Natural killer cell (primary cell): ENCODE measurements at places on chromosomes 13 and 19. TPM values are rescaled to one million over a fixed set of nuclear protein-coding genes. Genes with fewer than 3 reads are reported as not detected.

Gene PNMA8C
- total RNA-seq: 1.2 TPM

Gene HSH2D
- 278 TPM for total RNA-seq

Gene F2RL3
- 0.28 TPM for total RNA-seq

Gene TRPM4
- not detected for total RNA-seq

Gene SEMA6B
- total RNA-seq: 5.4 TPM

GRCh38 chr19:378706-379105 lies 30.2 kb downstream of the C2CD4C start:
- H3K27ac ChIP-seq: no peak overlapping the region
- peaks cover 8% of the 10 kb centered on the region for H3K27me3 ChIP-seq
- H3K4me3 ChIP-seq: no peak overlapping the region

DNA sequence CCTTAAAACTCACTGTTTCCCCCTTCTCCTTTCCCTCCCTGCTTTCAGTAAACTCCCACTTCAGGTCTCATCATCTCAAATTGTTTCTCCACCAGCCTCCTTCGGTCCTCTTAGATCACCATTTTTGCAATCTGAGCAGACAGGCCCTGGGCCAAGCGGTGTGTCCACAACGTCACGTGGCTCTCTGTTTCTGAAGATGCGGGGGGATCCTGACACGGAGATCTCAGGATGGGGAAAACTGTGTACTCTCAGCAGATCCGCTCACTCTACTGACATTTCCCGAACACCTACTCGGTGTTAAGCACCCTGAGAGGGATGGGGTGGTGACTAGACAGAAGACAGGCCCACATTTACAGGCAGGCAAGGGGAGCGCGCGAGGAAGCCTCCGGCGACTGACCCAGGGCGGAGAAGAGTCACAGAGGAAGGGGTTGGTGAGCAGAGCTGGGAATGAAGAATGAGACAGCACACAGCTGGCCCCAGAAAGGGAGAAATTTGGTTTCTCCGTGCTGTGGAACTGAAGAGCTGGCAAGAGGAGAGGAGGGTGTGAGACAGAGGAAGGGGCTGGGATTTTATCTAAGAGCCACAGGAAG lies 38.8 kb downstream of the SERP2 start:
- no peak for DNase-seq
- H3K27me3 ChIP-seq: no peaks in the 10 kb centered on the region
- H3K4me1 ChIP-seq: no peaks in the 10 kb centered on the region
- H3K36me3 ChIP-seq: no peaks in the 10 kb centered on the region
- H3K27ac ChIP-seq: no peak overlapping the region

DNA sequence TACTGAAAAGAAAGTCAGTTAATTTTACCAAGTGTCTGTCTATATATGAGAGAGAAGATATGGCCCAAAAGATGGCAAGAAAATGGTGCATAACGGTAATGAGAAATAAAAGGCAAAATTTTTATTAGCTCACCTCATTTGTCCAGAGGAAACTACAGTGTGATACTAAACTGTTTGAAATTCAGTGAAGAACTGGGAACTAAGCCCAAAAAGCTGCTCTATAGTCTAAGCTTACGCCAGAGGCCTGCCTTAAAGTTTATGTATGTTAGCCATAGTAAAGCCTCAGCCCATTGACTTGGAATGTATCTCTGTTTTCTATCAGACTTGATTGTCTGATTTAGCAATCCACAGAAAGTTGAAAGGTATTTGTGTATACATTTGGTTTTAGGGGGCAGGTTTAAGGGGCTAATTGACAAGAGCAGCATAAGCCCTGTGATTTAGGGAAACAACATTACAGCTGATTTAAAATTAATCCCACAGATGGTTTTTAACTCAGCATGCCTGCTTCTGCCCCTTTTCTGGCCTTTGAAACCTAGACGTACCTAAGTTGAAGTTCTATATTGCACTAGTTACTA lies 91.0 kb upstream of the MAB21L1 start:
- H3K27ac ChIP-seq: no peak overlapping the region
- DNase-seq: no peak
- no peaks in the 10 kb centered on the region for H3K36me3 ChIP-seq
- H3K4me1 ChIP-seq: peaks cover 6% of the 10 kb centered on the region

DNA sequence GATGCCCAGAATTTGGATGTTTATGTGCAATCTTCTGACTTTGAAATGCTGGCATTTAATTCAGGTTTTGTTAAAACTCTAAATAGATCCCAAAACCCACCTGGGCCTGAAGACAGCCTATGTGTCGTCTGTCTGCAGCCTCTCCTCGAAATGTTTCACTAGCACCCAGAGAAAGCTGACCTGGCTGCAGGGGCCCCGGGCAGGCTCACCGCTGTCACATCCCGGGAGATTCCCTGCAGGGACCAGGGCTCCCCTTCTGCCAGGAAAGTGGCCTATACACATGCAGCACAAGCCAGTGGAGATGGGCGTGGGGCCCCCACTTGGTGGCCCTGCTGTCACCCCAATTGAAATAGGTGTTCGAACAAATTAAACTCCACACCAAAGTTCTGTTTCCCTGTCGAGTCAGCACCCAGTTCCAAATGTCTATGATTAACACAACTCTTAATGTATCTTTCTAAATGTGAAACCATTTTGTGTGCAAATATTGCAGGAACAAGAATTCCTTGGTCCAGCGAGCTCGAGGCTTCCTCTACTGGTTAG lies 145.8 kb upstream of the ZNF507 start:
- H3K4me1 ChIP-seq: peaks cover 11% of the 10 kb centered on the region
- no peaks in the 10 kb centered on the region for H3K36me3 ChIP-seq
- DNase-seq: no peak
- H3K27ac ChIP-seq: no peak overlapping the region

GRCh38 chr13:50071379-50071778 lies 56.1 kb downstream of the KCNRG start:
- H3K27me3 ChIP-seq: no peaks in the 10 kb centered on the region
- no peak overlapping the region for H3K27ac ChIP-seq
- DNase-seq: no peak
- peaks cover 7% of the 10 kb centered on the region for H3K4me1 ChIP-seq

DNA sequence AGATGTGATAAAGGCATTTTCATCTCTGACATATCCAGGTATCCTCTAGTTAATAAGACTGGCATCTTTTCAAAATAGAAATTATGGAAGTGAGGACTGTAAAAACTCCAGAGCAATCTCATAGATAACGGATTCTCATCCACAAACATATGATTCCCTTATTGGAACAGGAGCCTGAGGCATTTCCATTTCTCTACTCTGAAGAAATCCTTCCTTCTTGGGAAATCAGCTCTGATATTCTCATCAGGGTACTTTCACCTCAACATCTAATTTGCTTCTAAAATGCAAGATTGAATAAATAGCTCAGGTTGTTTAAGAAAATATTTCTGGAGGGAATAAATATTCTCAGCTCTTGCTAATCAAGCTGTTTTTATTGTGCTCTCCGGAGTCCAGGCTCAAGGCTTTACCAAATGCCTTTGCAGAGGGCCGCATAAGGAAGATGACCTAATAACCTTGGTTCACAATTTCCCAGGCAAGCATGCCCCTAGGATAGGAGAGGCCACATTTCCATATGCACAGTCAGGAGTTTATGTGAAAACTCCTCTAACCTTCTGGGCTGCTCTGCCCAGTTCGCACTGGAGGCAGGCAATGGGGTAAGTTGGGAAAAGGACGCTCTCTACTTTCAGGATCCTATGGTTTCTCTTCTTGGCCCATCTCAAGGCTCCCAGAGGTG lies 44.0 kb upstream of the RFC3 start:
- no peak overlapping the region for H3K27ac ChIP-seq
- H3K4me1 ChIP-seq: no peaks in the 10 kb centered on the region
- no peaks in the 10 kb centered on the region for H3K36me3 ChIP-seq
- peaks cover 2% of the 10 kb centered on the region for H3K27me3 ChIP-seq
- no peak overlapping the region for H3K4me3 ChIP-seq

GRCh38 chr19:13015361-13016223 lies 20.3 kb downstream of the NFIX start:
- H3K4me1 ChIP-seq: peaks cover 32% of the 10 kb centered on the region
- no peaks in the 10 kb centered on the region for H3K36me3 ChIP-seq
- no peak overlapping the region for H3K4me3 ChIP-seq

DNA sequence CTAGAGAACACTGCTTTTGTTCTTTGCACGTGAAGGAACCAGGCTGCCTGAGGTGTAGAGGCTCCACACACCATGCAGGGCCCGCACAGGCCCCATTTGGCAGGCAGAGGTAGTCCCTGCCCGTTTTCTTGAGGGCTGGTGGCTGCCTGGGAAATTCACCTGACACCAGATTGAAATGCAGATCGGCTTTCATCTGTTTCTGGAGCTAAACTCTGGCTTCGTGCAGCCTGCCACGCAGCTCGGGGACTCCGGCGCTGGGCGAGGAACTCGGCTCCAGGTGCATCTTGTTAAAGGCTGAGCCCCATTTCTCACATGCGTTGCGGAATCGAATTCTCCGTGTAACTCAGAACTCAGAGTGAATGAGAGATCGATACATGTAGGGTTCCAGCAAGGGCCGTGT lies 37.7 kb downstream of the ATP11A start:
- no peak overlapping the region for H3K27ac ChIP-seq
- H3K4me3 ChIP-seq: no peak overlapping the region
- DNase-seq: no peak

GRCh38 chr19:43984687-43985000 lies 656 bp downstream of the ZNF155 start:
- DNase-seq: no peak
- H3K27me3 ChIP-seq: no peaks in the 10 kb centered on the region
- peak overlapping the region; percentile 49 for H3K27ac ChIP-seq

DNA sequence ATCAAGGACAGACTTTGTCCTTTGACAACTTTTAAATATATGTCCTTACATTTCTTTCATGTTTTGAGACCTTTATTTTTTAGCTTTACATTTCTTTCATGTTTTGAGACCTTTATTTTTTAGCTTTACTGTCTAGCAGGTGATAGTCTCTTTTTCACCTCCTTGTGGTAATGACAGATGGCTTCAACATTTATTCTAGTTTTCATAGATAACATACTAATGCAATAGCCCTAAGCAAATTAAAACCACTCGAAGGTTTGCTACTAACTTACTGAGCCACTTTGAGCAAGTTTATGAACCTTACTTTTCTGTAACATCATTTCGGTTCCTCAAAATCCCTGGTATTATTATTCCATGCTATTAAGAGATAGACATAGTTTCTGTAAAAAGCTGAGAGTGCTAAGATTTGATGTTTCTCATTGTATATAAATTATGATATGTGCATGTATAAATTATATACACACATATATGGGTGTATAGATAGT lies 4.5 kb downstream of the DACH1 start:
- H3K4me1 ChIP-seq: peaks cover 28% of the 10 kb centered on the region
- H3K4me3 ChIP-seq: no peak overlapping the region
- no peak for DNase-seq
- peaks cover 12% of the 10 kb centered on the region for H3K27me3 ChIP-seq
- H3K27ac ChIP-seq: no peak overlapping the region

DNA sequence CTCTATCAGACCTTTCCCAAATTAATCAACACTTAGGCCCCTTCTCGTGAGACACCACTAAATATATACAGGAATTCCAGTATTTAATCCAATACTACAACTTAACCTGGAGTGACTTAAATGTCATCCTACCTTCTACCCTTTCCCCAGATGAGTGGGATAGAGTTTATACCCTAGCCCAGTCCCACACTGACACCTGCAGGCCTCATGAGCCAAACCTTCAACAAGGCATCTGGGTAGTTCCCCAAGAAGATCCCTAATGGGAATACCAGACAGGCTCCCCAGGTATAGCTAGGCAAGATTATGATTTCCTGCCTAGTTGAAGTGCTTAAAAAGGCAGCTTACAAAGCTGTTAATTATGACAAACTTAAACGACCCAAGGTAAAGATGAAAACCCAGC lies 15.9 kb downstream of the ZNF83 start:
- peaks cover 54% of the 10 kb centered on the region for H3K36me3 ChIP-seq
- H3K4me1 ChIP-seq: no peaks in the 10 kb centered on the region
- H3K27ac ChIP-seq: no peak overlapping the region
- no peak for DNase-seq
- no peak overlapping the region for H3K4me3 ChIP-seq
- H3K27me3 ChIP-seq: no peaks in the 10 kb centered on the region

- peaks cover 22% of the 10 kb centered on the region for H3K4me1 ChIP-seq
- peak overlapping the region; percentile 78 for H3K4me3 ChIP-seq
- H3K27ac ChIP-seq: peak overlapping the region; percentile 87
- peaks cover 16% of the 10 kb centered on the region for H3K36me3 ChIP-seq
- DNase-seq: no peak
Observed at GRCh38 chr19:57241176-57241575, 744 bp downstream of the ZNF805 start.

DNA sequence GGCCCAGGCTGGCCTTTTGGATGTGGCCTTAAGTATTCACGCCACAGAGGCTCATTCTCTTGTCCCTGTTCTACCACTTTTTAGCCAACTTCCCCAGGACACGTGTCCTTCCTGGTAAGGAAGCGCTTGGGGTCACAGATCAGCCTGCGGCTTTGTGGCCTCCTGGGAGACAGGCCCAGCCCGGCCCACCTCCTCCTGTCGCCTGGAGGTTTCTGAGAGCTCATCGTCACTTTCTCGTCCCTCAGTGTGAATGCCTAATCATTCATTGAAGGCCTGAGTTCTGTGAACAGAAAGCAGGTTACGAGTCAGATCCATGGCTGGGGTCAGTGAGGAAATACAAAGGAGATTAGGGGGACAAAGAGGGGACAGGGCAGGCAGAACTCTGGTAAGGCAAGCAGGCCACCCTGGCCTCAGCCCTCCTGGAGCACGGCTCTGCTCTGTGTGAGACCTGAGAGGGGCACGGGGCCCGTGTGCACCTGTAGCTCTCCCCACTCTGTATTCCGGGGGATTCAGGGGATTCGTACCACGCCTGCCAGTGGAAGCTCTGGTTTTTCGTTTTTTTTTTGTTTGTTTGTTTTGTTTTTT lies 38.6 kb upstream of the TSHZ3 start:
- no peaks in the 10 kb centered on the region for H3K4me1 ChIP-seq
- no peaks in the 10 kb centered on the region for H3K36me3 ChIP-seq

- H3K4me3 ChIP-seq: no peak overlapping the region
- H3K27ac ChIP-seq: no peak overlapping the region
- no peaks in the 10 kb centered on the region for H3K36me3 ChIP-seq
- DNase-seq: no peak
- H3K4me1 ChIP-seq: peaks cover 21% of the 10 kb centered on the region
Observed at GRCh38 chr19:38035515-38036495, 128.8 kb downstream of the SIPA1L3 start.

DNA sequence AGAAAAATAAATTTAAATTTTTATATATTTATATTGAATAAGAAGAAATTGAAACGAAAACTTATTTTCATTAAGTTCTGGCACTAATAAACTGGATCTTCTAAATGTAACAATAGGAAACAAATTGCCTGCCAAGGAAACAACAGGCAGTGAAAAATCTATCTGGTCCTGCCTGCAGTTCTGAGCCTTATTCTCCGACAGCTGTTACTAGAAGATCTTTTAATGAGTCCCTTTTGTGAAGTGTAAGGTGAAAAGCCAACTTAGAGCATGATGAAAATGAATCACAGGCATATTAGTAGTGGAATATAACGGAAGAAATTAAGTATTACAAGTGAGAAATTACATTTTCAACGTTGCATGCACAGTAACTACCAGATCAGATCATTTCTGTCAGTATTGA lies 1002.7 kb upstream of the PCDH20 start:
- no peak overlapping the region for H3K27ac ChIP-seq
- no peaks in the 10 kb centered on the region for H3K4me1 ChIP-seq
- no peaks in the 10 kb centered on the region for H3K27me3 ChIP-seq
- no peak for DNase-seq
- H3K4me3 ChIP-seq: no peak overlapping the region

- H3K4me3 ChIP-seq: no peak overlapping the region
- peak overlapping the region; percentile 77 for H3K27ac ChIP-seq
- no peak for DNase-seq
- H3K36me3 ChIP-seq: peaks cover 9% of the 10 kb centered on the region
Observed at GRCh38 chr19:38665219-38665931, 17.9 kb downstream of the ACTN4 start.

GRCh38 chr13:73259061-73260017 lies 200.5 kb downstream of the KLF5 start:
- H3K4me1 ChIP-seq: no peaks in the 10 kb centered on the region
- no peaks in the 10 kb centered on the region for H3K36me3 ChIP-seq
- no peaks in the 10 kb centered on the region for H3K27me3 ChIP-seq
- H3K27ac ChIP-seq: no peak overlapping the region
- H3K4me3 ChIP-seq: no peak overlapping the region
